Smooth muscle cell of bladder (primary cell): ENCODE measurements at places on chromosomes 12 and 14. TPM values are rescaled to one million over a fixed set of nuclear protein-coding genes. Genes with fewer than 3 reads are reported as not detected.

Gene CAPZA3
- total RNA-seq, result 0.14 TPM in 1 of 2 replicates, not detected in the other

Gene APOF
- total RNA-seq, result not detected in 2 replicates

Gene GAS2L3
- total RNA-seq, result 5.3 and 6.3 TPM in 2 replicates

Gene GARIN6
- not detected in 2 replicates for total RNA-seq

Gene TTC6
- under 0.01 TPM in 1 of 2 replicates, not detected in the other for total RNA-seq

Gene TSPAN9
- 22.0 and 23.3 TPM in 2 replicates for total RNA-seq

Gene NUAK1
- 17.9 and 25.8 TPM in 2 replicates for total RNA-seq

Gene ZCRB1
- total RNA-seq, result 26.5 and 27.5 TPM in 2 replicates

Gene A2M
- 10.8 and 12.1 TPM in 2 replicates for total RNA-seq

Gene C12orf54
- total RNA-seq, result not detected in 2 replicates

Gene PLEKHG7
- not detected in 2 replicates for total RNA-seq

Gene NUMB
- 19.2 and 24.5 TPM in 2 replicates for total RNA-seq

Gene PUS7L
- 16.8 and 19.4 TPM in 2 replicates for total RNA-seq

Gene P3H3
- total RNA-seq, result 78.9 and 105 TPM in 2 replicates

Gene CCDC184
- 0.43 and 0.83 TPM in 2 replicates for total RNA-seq

Gene GPR68
- 9.7 and 13.3 TPM in 2 replicates for total RNA-seq

Gene OVCH1
- 0.09 and 0.14 TPM in 2 replicates for total RNA-seq

Gene GDF11
- 1.6 and 2.8 TPM in 2 replicates for total RNA-seq

Gene PPP1R1A
- total RNA-seq, result not detected in 2 replicates

Gene TSPAN19
- total RNA-seq, result not detected in 2 replicates

Gene CLEC4E
- total RNA-seq, result not detected in 2 replicates

Gene FAM90A1
- total RNA-seq, result under 0.01 and 0.09 TPM in 2 replicates

Gene KRT77
- total RNA-seq, result not detected in 2 replicates

Gene FGF23
- total RNA-seq, result not detected in 2 replicates

Gene SPIC
- total RNA-seq, result not detected in 2 replicates

Gene CCDC175
- total RNA-seq, result not detected in 2 replicates

Gene MSI1
- total RNA-seq, result not detected in 2 replicates

Gene DAD1
- 221 and 269 TPM in 2 replicates for total RNA-seq

Gene LRRIQ1
- total RNA-seq, result 0.14 and 0.28 TPM in 2 replicates

Gene SCN8A
- 3.0 and 12.7 TPM in 2 replicates for total RNA-seq

Gene SLC6A13
- total RNA-seq, result 0.14 and 0.18 TPM in 2 replicates

Gene KRT2
- not detected in 2 replicates for total RNA-seq

Gene HSPA2
- 19.9 and 24.7 TPM in 2 replicates for total RNA-seq

Gene RD3L
- total RNA-seq, result not detected in 2 replicates

Gene PLBD1
- total RNA-seq, result 1.1 and 3.2 TPM in 2 replicates

Gene TAS2R13
- 0.65 and 0.85 TPM in 2 replicates for total RNA-seq

Gene TEX52
- total RNA-seq, result not detected in 2 replicates

Gene HAL
- under 0.01 and 0.14 TPM in 2 replicates for total RNA-seq

Gene NEMP1
- total RNA-seq, result 3.8 and 4.7 TPM in 2 replicates

Gene CLEC1A
- 0.09 TPM in 1 of 2 replicates, not detected in the other for total RNA-seq

Gene POTEG
- not detected in 2 replicates for total RNA-seq

Gene PRKD1
- total RNA-seq, result 12.4 and 18.4 TPM in 2 replicates

Gene OR4E2
- total RNA-seq, result not detected in 2 replicates

Gene NINJ2
- total RNA-seq, result 1.8 and 3.1 TPM in 2 replicates

Gene GPR84
- total RNA-seq, result 0.09 TPM in 1 of 2 replicates, not detected in the other

Gene JAG2
- 0.57 and 1.2 TPM in 2 replicates for total RNA-seq

Gene SSPN
- 9.4 and 24.6 TPM in 2 replicates for total RNA-seq

Gene RNU4-1
- under 0.01 TPM in 1 of 2 replicates, not detected in the other for total RNA-seq

Gene MIP
- total RNA-seq, result not detected in 2 replicates

Gene MYH7
- total RNA-seq, result not detected in 2 replicates
